Stimulated activated CD8-positive, alpha-beta memory T cell treated with anti-CD3 and anti-CD28 coated beads, Interleukin-2, amount 100 ng/mL, for 48 hours (primary cell): ENCODE measurements at places on chromosomes 3 and 15.

DNA sequence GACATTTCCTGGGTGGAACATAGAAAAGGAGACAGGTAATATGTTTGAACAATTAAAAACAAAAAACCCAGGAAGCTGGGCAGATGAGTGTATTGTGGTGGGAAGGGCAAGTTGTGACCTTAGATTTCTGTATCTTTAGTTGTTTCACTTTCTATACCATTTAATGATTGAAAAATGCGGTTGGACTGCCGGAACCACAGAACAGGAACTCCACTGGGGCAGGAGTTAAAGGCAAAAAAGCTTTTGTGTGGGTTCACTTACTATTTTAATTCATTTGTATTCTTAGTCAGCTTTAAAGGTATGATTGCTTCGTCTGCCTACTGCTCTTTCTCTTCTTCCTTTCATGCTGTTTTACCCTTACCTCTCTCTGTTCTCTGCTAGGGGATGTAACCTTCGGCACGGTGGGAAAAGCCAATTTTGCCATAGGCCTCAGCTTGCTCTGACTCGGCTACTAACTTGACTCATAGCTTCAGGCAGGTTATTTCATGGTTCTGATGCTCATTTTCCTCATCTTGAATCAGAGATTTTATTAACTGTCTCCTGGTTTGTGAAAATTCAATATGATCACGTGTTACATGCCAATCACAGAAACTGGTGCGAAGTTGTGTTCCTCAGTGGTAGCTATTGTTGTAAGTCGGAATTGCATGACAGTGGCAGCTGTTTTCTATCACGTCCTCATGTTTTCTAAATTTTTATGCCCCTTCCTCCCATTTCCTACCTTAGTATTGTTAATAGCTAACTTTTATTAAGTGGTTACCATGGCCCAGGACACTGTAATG lies 1.6 kb upstream of the MCTP2 start:
- peak; percentile 26 for DNase-seq

DNA sequence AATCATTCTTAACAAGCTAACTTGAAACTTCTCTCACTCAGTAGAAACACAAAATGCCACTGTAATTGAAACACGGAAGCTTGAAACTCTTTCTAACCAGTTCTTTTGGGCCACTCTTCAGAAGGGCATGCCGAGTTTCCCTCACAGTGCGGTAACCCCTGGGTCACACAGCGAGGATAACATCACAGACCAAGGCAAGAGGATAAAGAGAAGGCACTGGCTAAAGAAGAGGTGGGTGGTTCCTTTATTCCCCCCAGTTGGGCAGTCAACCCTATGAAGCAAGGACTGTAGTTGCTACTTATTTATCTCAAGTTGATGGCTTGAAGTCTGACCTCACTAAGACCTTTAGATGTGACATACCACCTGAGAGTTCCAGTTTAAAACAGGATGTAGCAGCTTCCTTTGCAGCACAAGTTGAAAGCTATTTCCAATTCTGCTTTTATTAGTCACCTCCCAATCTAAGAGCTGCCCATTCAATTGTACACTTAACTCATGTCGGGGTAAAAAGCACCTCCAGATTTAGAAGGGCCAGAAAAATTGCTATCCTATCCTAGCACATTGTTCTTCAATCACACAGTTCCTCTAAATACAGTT lies 272.4 kb downstream of the TIGIT start:
- no peak for DNase-seq

DNA sequence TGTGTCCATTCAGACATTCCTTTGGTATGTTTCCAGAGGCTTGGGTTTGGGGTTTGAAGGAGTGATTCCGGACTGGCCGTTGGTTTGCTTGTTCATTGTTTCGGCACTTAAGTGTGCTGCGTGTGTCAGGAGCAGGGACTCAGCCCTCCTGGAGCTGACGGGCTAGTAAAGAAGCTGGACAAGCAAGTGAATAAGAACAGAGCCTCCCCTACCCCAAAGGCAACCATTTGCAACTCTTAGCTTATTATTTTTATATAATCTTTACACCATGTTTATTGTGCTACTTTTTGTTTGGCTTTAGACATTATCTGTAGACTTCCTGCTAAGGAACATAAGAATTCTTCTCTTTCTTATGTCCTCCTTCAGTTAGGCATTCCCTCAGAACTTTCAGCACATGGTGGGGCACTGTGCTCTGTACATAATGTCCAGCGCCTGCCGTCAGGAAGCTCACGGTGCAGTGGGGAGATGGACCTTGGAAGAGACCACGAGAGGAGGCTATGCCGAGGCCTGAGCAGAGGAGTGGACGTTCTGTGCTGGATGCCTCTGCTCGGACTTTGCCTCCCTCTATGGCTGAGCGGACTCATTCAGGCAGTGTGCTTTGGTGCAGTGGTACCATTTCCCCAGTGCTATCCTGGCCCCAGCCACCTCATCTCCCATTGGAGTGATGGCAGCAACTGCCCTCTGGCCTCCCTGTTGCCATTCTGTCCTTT lies 65.4 kb downstream of the EEFSEC start:
- DNase-seq: no peak

GRCh38 chr3:49701388-49702077 lies 12.2 kb downstream of the RNF123 start:
- no peak for DNase-seq

- DNase-seq: no peak
Measured at GRCh38 chr3:188154809-188155574, 1.0 kb downstream of the LPP start.

- peak; percentile 51 for DNase-seq
Measured at GRCh38 chr3:46065294-46065705, 38.0 kb upstream of the XCR1 start.

DNA sequence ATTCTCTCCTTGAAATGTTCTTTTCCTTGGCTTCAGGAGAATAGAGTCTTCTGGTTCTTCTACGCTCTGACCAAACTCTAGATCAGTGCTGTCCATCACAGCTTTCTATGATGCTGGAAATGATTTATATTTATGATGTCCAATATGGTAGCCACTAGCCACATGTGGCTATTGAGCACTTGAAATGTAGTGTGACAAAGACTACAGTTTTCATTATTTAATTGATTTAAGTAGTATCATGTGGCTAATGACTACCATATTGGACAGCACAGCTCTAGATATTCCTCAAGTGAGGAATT lies 2.9 kb downstream of the LNP1 start:
- DNase-seq: no peak

DNA sequence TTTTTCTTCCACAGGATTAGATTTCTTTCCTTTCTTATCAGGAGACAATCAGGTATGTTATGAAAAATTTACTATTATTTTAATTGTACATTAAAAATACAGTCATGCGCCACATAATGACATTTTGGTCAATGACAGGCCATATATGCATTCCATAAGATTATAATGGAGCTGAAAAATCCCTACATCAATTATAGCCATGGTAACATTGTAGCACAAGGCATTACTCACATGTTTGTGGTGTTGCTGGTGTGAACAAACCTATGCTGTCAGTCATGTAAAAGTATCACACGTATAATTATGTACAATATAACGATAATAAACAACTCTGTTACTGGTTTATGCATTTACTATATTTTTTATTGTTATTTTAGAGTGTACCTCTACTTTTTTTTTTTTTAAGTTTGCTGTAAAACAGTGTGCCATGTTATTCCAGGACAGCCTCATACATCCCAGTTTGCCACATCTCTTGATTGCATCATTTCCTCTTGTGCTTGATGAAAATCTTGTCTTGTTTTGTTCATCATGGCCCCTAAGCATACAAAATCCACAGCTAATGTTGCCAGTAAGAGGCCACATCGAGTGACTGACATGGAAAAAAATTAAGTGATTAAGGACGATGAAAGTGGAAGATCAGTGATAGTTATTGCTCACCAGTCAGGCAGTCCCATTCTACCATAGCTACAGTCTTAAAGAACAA lies 21.4 kb downstream of the CALML4 start:
- no peak for DNase-seq

DNA sequence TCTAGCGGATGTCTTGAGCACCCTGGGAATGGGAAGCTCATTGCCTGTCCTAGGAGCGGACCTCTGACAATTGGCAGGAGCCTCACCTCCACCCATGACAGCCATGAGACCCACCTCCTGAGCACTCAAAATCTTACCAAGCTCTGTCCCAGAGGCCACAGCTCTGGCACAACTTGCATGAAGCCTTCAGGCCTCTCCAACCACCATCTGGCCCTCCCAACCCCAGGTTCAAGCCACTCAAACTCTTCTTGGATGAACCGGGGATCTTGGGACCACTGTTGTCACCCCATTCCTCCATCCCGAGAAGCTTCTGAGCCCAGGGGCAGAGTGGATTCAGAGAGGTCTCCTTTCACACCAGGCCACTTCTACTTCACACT lies 1.5 kb downstream of the VIPR1 start:
- no peak for DNase-seq

DNA sequence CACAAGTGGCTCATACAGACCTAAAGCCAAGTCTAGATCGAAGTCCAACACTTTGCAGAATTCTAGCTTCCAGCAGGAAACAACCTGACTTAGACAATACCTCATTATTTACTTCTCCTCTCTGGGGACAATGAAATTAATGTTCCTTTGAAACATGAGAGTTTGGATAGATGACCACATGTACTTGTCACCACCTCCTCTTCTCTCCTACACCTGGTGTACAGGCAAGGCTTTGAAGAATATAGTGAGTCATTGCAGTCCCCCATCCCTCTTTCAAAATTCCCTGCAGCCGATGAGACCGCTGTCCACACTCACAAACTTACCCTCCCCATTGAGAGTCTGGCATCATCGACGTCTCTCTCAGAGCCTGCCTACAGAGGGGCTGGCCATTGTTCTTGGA lies 189.0 kb upstream of the HES1 start:
- no peak for DNase-seq

DNA sequence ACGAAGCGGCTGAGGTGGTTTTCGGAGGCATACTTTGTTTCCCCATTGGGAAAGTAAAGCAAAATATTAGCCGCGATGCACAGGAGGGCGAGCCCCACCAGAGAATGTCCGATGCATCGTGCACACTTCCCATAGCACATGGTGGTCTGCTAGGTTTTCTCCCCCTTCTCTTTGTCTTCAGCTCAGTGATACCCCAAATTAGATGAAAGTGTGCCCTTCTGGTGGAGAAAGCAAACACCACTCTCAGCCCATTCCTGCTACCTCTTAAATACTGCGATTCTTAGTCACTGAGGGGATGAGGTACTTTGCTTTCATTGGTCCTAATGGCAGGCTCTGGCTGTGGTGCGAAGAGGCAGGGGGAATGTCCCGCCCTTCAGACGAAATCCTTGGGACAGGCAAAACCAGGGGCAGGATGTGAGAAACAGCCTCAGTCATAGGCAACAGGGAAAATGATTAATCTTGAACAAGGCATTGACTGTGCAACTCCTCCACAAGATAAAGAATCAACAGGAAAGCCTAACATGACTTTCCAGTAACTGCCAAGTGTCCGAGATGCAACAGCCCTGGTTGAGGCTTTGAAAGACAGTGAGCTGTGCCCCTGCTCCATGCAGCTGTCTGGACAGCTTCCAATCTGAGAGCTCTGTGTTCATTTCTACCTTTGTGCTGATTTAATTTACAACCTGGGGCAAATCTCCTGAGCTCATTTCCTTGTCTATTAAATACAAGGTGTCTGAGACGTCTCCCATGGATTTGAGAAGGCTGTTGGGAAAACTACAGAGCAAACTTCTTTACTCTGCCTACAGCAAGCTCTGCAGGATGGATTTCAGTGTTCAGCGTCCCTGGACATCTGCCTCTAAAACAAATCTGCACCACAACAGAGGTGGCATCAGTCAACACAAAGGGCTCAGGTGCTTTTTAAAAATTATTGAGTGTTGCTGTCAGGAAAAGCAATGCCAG lies at the start of gene TM4SF1:
TM4SF1 (minus strand) TSS at position 242 of the 957 bp plus-strand sequence; CDS start at position 140, 102 bp downstream.
- no peak for DNase-seq

GRCh38 chr15:35306361-35306981 lies 221.4 kb upstream of the NANOGP8 start:
- DNase-seq: no peak

DNA sequence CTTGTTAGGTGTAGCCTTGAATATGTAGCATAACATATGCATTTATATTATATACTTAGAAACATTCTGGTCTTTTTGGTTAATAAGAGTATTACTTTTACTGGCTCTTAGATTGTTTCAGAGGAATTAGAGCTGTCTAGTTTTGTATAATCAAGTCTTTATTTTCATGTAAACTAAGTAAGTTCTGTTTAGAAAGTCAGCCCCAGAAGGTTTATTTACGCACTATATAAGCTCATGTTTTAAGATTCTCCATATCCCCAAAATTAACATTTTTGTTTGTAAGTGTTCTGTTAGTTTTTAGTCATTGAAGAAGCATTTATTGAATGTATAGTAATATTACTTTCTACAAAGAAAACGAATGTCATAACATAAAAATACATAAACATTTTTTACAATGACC lies 158.1 kb downstream of the HCN4 start:
- no peak for DNase-seq

GRCh38 chr3:77147836-77148578 lies 108.1 kb downstream of the ROBO2 start:
- DNase-seq: no peak

- peak; percentile 33 for DNase-seq
Measured at GRCh38 chr3:101849714-101850245, 466 bp downstream of the NFKBIZ start.

DNA sequence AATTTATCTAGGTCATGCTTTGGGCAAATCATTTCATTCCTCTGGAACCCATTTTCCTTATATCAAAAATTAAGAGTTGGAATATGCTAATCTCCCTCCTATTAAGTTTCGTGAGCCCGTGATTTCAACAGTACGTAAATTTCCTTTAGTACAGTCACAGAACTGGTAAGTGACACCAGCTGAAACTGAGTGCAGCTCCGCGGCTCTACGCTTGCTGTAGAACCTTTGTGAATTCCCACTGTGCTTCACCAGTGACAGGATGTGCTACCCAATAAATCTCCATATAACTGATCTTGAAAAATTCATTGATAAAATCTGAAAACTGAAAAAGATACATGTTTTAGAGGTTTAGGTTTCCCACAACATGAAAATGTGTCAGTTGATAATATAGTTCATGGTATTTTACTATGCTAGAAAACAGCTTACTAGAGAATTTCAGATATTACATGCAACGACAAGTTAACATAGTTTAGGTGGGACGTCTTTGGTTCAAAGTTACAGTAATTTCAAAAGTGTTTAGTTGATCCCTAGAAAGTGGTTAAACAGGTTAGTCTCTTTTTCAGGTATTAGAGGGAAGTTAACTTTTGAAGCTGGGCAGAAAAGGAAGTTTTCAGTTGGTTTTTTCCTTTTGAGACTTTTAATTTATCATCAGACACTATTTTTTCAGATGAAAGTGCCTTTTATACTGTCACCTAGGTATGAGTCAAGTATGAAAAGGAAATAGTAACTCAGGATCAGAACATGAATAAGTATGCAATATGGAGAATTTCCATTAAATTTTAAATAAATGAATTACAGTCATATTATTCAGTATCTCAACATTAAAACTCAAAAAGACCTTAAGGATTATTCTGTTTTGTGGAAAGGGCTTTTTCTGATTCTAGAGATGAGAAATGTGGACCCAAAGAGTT lies 57.0 kb downstream of the PPARG start:
- DNase-seq: peak; percentile 3

GRCh38 chr3:13764161-13764560 lies 115.7 kb downstream of the WNT7A start:
- no peak for DNase-seq
